ENCODE measurements at places on chromosomes 13 and 19. TPM values are rescaled to one million over a fixed set of nuclear protein-coding genes. Genes with fewer than 3 reads are reported as not detected.

GRCh38 chr13:26919311-26919710 lies 158.7 kb upstream of the GPR12 start:
- no peak for DNase-seq

GRCh38 chr13:112814905-112815585 lies 125.2 kb downstream of the ATP11A start:
- no peak for DNase-seq

GRCh38 chr13:21310220-21310619 lies 133.8 kb downstream of the MRPL57 start:
- no peak for DNase-seq

DNA sequence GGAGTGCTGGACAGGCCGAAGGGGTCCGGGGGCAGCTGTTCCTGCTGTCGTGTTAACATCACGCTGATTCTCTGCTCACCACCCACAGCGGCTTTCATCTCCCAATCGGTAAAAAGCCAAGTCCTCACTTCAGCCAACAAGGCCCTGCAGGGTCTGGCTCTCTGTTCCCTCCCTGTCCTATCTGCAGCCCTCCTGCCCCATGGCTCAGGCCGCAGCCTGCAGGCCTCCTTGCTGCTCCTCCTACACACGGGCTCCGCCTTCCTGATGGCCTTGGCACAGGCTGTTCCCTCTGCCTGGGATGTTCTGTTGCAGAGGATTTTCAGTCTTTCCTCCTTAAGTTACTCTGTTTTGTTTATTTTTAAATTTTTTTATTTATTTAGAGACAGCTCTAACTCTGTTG lies 22.2 kb downstream of the FUZ start:
- DNase-seq = no peak

DNA sequence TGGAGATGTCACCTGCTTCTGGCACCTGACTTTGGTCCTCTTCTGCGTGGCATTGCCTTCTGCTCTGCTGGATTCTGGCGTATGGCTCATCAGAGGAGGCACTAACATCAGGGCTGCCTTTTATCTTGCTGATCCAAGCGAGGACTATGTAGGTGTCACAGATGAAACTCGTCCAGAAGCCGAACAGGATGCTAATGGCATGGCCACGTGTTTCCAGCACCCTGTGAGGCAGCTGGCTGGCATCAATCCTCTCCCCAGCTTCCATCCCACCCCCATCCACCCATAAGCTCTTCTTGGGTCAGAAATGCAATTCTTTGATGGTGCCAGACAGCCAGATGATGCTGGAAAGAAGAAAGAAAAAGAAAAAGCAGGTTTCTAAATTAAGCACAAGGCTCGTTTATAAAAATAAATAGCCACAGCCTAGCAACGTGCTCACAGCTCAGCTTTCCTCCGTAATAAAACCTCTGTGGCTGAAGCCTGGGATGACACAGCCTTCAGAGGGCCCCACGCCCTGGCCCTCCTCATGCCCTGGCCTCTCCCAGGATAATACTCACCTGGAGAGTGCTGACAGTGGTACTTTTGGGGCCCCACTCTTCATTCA lies 212.9 kb upstream of the SERP2 start:
- DNase-seq = no peak

DNA sequence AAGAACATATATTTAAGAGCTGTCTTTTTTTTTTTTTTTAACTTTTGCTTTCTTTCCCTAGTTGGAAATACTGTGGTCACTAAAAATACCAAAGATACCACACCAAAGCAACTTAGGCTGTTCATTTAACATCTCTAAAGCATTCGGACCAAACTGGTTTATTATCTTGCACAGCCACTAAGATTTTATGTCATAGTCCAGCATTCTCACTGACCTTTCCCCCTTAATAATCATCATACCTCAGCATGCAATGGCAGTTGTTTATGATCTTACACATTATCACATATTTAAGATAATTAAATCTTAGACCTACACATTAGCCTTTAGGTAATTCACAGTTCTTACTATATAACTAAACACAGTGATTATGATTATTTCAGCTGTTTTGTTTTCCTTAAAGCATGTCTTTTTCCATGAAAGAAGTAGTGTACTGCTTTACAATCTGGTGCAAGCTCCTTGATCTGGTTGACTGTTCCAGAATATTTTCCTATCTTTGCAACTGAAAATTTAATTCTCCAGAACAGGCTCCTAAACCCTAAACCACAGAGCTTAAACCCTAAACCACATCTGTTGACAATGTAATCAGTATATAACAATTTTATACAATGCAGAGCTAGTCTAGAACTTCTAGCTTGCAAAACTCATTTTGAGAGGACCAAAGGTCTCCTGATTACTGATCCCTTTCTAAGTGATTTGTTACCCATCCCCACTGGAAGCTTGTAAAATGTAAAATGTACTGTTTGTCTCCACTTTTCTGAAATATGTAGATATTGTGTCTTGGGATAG lies 74.2 kb downstream of the CDK8 start:
- DNase-seq = no peak

- DNase-seq = no peak
Measured at GRCh38 chr19:18746401-18747325, 44.4 kb downstream of the COMP start.

GRCh38 chr19:39587496-39587895 lies 14.8 kb upstream of the LGALS13 start:
- DNase-seq = no peak

GRCh38 chr19:18839465-18840287 lies 7.9 kb downstream of the UPF1 start:
- DNase-seq = no peak

- peak; percentile 70 for DNase-seq
Measured at GRCh38 chr19:41302624-41303351, 7.2 kb upstream of the CCDC97 start.

DNA sequence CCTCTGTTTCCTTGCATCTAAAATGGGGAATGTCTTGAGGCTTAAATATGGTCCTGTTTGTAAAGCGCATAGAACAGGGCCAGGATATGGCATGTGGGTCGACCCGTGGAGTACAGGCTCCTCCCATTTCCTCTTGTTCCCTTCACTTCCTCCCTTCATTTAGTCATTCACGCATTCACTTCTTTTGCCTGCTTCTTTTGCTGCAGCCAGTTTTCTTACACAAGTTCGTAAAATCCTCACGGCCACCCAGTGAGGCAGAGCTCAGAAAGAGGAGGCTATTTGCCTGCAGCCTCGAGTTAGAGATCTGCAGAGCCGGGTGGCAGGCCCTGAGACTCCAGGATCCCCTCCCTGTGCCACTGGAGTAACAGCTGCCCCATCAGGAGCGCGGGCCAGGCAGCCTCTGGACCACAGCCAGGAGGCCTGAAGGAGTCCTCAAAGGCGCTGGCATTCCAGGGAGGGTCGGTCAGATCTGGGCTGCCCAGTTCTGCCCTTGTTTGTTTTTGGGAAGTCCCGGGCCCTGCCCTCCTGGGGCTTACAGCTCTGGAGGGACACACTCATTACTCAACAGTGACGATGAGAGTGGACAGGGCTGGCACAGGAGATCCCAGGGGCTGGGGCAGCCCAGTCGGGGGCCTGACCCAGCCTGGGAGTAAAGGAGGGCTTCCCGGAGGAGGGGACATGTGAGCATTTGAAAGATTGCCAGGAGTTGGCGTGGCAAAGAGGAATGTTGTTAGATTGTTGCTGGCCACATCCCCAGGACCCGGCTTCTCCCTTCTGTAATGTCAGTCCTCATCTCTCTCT lies 4.6 kb downstream of the PPP5C start:
- no peak for DNase-seq

DNA sequence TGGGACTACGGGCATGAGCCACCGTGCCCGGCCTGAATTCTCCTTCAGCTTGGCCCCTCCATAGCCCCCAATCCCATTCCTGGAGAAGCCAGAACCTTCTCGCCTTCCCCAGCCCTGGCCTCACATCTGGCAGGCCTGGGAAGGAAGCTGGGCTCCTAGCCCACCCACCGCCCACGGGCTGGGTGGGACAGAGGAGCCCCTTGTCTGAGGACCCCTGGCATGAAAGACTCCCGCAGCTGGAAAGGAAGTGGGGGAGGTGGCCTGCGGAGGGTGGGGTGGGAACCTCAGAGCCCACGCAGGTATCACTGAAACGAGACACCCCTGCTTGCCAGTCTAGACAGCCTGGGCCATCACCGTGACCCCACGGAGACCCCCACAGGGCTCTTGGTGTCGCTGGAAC lies 7.7 kb upstream of the NANOS3 start:
- DNase-seq = no peak

GRCh38 chr13:36382030-36382429 lies 35.8 kb upstream of the SPART start:
- no peak for DNase-seq

DNA sequence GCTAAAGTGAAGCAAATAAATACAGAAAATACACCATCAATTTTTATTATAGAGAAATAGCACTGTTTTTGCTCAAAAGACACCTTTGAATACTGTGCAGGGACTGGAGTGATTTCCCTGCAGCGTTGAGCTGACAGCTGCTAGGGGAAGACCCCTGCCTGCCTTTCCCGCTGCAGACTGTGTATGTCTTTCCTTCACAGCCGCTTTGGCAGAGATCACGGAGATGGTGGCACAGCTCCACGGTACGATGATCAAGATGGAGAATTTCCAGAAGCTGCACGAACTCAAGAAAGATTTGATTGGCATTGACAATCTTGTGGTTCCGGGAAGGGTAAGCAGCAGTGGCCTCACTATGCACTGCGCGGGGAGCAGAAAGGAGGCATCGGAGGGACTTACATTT lies 141.5 kb downstream of the STK24 start:
- no peak for DNase-seq

Gene SLC25A41
- total RNA-seq = 0.42 TPM

Gene BSG
- total RNA-seq = 132 TPM

Gene CRB3
- 1.6 TPM for total RNA-seq

Gene SPACA6
- total RNA-seq = 4.4 TPM

Gene OR10H1
- not detected for total RNA-seq

Gene PCDH8
- not detected for total RNA-seq

Gene ZNF432
- total RNA-seq = 16.8 TPM

Gene SHISA7
- total RNA-seq = not detected

Gene TGDS
- total RNA-seq = 6.1 TPM
